ENCODE measurements at places on chromosomes 11 and 22.

DNA sequence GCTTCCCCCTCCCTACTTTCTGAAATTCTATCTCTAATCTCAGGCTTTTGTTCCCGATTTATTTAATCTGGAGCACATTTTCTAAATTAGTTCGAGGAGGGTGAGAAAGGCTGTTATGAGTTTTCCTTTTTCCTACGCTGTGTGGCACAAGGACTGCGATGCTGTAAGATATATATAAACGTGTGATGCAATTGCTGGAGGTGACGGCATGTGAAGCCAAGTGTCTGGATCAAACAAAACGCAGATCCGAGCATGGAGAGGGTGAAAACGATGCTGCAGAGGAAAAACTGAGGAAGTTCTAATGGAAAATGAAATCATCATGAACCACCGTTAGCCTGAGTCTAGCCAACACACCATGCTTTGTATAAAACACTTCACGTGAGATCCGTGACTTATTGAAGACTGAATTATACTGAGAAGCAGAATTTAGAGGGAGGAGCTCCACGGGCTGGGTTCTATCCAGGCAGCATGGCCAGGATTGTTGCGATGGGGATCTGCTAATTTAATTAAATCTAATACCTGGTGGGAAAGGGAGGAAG lies 4.4 kb downstream of the PKNOX2 start:
- no peak for DNase-seq

- no peak for DNase-seq
Observed at GRCh38 chr22:42436404-42436803, 4.2 kb upstream of the NFAM1 start.

- no peak for DNase-seq
Observed at GRCh38 chr22:17431179-17431578, 61.9 kb downstream of the CECR2 start.

GRCh38 chr11:1864231-1864630 lies 11.3 kb downstream of the LSP1 start:
- no peak for DNase-seq

DNA sequence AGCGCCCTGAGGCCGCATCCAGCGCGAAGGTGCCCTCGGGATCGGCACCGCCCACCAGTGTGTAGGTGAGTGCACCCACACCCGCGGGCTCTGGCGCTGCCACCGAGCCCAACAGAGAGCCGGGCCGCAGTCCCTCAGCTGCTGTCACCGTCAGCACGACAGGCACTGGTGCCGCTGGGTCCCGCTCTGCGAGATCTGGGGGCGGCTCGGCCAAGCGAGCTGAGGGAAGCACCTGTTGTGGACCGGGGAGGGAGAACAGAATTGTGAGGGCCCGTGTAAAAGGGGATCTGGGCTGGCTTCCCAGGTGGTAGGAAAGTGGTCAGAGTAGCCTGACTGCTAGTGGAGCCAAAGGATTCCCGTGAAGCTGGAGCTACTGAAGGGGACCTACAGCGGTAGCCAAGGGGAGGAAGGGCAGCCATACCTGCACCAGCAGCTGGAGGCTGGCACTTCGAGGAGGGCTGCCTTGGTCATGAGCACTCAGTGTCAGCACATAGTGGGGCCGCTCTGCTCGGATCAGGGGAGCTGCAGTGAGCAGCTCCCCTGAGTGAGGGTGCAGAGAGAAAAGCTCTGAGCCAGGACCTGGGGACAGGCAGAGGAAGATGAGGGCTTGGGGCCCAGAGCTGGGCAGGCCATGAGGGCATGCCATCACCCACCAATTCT lies 11.5 kb upstream of the TPP1 start:
- DNase-seq = no peak

DNA sequence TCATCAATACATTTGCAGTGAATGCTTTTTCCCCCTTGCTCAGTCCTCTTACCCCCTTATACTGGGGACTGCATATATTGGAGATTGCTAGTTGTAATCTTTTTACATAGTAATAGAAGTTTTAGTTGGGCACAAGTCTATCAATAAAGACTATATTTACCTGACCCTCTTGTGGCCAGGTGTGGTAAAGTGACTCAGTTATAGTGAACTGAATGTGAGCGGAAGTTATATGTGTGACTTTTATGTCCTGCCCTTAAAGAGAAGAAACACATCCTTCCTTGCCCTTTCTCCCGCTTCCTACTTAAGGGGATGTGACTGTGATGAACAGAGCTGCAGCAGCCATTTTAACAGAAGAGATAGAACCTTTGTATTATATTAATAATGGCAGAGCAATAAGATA lies 362.0 kb downstream of the METTL15 start:
- DNase-seq = no peak

DNA sequence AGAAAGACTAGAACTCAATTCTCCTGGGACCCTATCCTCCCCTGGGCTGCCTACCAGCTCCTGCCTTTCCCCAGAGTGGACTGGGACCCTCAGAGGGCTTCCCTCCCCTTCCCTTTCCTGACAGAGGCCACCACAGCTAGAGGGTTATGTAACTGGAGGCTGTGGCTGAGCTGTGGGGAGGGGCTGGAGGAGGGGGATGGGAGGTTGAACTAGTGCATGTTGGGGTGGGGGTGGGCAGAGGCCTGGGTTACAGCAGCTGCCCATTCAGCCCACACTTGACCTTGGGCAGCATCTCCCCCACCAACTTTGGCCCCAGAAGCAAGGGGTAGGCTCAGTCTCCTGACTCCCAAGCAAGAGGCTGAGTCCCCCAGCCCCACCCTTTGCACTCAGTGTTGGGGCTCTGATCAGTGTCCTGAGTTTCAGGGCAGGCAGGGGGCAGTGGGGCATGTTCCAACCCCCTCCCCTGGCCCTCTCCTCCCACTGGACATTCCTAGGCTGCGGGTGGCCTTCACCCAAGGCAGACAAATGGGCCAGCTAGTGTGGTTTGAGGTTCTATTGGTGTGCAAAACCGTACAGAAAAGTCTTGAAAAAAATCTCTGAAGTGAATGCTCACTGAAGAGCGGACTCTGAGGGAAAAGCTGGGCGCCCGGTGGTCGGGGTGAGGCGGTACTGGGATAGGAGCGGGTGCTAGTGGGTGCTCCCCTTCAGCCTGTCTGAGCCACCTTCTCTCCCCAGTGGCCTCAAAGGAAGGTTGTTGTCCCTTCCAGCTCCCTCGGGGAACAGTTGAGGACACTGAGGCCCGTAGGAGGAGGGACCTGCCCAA lies 3.8 kb downstream of the KCNC1 start:
- DNase-seq = no peak

DNA sequence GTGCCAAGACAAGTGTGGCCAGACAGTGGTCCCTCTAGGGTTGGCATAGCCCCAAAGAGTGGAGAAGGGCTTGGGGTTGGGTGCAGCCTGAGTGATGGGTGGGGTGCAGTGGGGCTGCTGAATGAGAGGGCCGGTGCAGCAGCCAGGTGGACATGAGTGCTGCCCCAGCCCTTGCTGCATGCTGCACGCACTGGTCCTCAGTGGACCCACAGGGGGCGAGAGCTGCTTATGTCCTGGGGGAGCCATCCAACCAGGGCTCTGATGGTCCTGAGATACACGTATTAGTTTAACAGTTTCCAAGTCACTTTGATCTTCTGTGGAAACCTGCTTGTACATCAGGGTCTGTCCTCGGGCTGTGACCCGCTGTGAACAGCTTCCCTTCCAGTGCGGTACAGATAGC lies 23.9 kb upstream of the ACR start:
- no peak for DNase-seq

DNA sequence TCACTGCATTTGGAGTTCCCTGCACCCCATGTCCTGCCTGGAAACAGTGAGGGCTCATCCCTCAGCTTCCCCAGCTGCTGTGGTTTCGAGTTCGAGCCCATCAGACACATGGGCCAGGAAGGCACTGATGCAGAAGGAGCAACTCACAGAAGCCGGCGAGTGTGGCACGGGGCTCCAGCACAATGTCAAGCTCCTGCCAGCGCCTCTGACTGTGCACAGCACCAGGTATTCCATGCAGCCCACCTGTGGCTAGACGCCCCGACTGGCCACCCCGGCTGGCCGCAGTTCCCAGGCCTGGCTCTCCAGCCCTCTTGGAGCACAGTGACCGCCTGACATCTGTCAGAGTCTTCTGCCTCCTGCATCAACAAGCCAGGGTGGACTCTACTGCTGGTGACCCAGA lies 419.4 kb downstream of the SHANK2 start:
- no peak for DNase-seq

- no peak for DNase-seq
Observed at GRCh38 chr11:60981515-60981914, 10.0 kb downstream of the CD6 start.

DNA sequence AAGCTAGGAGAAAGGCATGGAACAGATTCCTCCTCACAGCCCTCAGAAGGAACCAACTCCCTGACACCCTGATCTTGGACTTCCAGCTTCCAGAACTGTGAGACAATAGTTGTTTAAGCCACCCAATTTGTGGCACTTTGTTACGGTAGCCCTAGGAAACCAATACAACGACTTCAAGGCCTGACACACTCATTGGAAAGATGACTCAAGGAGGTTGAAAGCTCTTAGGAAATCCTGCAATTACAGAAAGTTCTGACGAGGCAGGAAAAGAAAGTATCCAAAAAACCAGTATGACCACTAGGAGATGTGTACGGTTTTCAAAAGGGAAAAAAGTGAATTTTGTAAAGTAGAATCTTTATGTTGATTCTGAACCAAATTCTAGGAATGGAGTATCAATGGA lies 161.4 kb downstream of the SWAP70 start:
- no peak for DNase-seq

DNA sequence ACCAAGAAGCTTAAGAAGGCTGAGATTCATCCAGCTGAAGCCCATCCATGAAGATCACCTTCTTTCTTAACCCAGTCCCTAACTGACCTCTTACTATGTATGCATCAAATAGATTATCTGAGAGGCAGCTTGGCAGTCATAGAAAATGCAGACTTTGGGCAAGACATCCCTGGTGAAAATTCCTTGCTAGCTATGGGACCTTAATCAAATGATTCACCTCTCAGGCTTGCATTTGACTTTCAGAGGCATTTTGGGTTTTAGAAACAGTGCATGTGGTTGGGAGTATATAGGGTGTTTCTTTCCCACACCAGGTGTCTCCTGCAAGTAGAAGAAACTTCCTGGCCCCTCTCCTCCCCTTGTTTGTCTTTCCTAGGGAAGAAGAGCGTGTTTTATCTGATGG lies 188.5 kb upstream of the ISX start:
- no peak for DNase-seq

- no peak for DNase-seq
Observed at GRCh38 chr11:76579056-76579751, 91.3 kb downstream of the LRRC32 start.

- no peak for DNase-seq
Observed at GRCh38 chr11:128146926-128147605, 440.3 kb downstream of the ETS1 start.

DNA sequence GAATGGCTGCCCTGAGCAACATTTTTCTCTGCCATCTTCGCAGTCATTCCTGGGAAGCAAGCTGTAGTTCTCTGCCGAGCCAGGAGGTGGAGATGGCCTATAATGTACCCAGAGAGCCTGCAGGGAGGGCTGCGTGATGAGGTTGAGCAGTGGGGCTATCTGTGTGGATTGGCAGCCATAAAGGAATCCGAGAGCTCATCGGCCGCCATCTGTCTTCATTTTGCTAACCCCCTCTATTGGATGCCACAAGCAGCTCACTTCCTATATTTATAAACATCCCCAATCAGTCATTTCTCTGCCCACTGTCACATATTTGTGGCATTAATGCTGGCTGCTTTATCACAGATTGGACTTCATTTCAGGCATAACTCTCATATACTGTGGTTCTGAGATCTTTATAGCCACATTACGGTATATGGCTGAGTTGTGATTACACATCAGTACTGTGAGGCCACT lies 209.5 kb downstream of the NTM start:
- DNase-seq = no peak

GRCh38 chr11:72737336-72737735 lies 14.9 kb downstream of the ARAP1 start:
- DNase-seq = no peak

Measured in hematopoietic multipotent progenitor cell treated with erythropoietin and hydrocortisone succinate and interleukin-3 and kit ligand, for 15 days (in vitro differentiated cells).